NCI-H1436 treated with DMSO at 0.1 percent for 48 hours (cell line): ENCODE measurements at places on chromosomes 7 and 10.

- DNase-seq = no peak
Measured at GRCh38 chr10:110211465-110211843, 4.0 kb downstream of the MXI1 start.

- no peak for DNase-seq
Measured at GRCh38 chr10:78196964-78197363, 163.3 kb downstream of the RPS24 start.

DNA sequence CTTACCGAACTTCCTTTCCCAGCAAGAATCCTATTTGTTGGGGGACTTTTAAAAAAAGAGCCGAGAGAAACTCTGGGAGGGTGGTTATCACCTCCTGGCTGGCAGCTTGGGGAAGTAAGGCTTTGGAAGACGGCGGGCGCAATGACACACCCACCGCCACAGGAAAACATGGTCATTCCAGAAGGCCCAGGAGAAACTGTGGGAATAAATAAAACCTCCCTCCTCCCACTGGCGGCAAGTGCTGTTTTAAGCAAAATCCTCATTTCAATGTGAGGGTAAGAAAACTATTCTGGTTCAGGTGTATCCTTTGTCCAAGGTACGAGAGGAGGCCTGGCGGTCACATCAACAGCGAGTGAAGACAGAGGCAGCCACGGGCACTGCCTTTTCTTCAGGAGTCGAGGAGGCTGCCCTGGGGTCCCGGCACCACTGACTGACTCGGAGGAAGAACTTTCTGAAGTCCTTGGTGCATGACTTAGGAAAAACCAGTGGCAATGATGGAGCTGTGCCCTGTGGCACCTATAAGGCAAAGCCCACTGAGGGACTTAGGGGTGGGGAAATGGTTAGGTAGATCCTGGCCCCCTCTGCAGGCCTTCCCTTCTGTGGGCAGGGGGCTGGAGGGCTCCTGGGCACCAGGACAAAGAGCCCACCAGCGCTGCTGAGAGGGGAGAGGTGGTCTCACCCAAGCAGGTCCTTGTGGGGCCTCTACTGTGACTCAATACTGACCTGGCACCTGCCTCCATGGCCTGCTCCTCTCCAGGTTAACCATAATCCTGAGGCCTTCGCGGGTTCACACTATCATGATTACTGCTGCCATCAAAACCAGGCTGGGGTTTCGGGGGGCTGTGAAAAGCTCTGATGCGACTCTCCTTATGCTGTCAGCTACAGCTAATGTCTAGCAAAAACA, 21.4 kb downstream of the DNAJB12 start:
- DNase-seq = no peak

GRCh38 chr7:34192906-34193305, 287.6 kb downstream of the BMPER start:
- DNase-seq = no peak

DNA sequence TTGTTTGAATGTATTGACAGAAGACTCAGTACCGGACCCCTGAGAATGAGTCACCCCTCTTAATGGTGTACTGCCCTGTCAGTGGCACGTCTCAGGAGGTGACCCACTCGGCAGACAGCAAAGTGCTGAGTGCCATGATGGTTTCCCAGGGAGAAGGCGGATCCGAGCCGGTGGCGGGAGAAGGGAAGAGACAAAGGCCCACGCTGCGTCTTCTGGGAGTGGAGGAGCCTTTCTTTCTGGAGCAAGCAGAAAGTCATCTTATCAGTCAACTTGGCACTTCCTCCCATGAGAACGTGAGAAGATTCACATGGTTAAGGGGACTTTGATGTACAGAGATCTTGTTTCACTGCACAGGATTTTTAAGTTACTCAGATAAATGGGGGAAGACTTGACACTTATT, 14.6 kb upstream of the PPP2R2D start:
- DNase-seq = no peak

DNA sequence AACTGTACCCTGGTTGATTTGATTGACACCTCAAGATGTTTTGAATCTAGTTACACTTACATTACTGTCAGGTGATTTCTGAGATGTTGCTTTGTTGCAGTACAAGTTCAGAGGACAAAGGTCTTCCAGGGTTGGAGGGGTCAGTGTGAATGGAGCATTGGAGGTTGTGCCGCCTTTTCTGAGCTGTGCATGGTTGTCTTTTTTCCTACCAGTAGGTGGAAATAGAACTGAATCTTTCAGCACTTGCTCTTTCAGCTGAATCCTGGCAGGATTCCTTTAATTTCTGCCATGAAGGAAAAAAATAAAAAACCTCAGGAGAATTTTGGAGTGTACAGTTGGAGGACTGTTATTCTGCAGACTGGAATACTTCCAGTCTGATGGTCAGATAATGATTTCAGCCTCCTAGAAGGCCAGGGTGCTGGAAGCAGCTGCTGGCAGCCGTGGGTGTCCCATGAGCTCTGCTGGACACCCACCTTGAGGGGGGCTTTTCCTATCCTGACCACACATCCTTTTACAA, 82.7 kb downstream of the PLCE1 start:
- DNase-seq = no peak
